ENCODE measurements at places on chromosomes 2 and 18.

- DNase-seq, result no peak
Measured at GRCh38 chr2:15675456-15676195, 84.0 kb downstream of the DDX1 start.

- DNase-seq, result no peak
Measured at GRCh38 chr2:79453918-79454317, 58.9 kb upstream of the CTNNA2 start.

DNA sequence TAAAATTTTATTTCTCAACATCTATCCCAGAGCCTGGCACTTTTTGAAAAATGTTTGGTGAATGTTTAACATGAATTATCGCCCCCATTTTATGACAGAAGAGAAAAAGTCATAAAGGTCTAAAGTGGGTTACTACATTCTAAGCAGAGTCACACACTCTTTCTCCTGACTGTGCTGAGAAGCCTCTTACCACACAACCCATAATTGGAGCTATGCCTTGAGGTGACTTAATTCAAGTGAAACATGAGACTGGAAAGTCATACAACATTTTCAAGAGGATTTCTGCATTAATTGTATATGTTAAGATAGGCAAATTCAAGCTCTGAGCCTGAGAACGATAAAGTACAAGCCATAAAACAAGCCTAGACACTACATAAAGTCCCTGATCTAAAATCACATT lies 3.1 kb upstream of the DSEL start:
- DNase-seq, result no peak

GRCh38 chr2:171995586-171995985 lies 4.2 kb upstream of the METAP1D start:
- no peak for DNase-seq

DNA sequence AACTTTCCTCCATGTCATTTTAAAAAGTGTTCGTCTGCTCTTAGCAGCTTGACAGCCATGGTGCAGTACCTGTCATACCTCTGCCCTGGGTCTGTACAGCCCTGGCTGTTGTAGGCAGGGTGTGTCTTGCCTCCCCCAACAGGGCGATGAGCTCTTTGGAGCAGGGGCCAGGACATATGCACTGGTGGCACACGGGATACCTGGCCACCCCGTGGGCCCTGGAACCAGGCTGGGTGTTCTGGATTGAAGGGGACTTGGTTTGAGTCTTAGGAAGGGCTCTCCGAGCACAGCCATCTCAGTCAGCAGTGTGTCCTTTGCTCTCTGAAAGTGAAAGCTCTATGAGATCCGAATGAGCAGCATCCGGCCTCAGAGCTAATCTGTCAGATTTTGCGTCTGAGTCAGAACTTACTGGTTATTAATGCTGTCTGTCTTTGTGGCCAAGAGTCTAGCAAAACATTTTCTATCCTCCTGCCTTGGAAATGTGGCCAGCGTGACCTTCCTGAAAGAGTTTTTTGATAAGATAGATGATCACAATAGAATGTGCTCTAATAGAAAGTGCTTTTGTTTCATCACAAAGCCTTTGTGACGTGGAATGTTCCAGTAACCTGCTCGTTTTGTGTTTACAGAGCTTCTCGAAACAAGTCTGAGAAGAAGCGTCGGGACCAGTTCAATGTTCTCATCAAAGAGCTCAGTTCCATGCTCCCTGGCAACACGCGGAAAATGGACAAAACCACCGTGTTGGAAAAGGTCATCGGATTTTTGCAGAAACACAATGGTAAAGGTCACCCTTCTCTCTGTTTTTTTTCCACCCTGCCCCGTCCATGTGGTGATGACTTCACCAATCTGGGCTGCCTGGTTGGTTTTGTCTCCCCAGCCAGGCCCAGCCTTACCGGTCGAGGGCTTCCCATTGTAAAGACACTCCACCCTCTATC lies 77.3 kb upstream of the RPL31 start:
- DNase-seq, result no peak

DNA sequence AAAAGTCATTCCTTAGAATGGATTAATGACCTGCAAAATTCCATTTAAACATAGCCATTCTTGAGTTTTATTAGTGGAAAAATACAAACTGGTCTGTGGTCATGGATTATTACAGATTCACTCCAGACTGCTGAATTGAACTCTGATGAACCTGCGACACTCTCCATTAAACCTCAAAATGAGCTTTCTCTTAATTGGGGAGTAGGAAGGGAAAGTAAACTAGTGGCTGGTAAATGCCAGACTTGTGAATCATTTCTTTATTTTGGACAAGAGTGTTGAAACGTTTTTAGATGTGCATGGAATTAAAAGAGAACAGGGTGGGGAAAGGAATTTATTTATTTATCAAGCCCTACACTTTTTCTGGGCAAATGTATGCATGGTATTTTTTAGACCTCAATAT lies 321.2 kb upstream of the FANCL start:
- DNase-seq, result no peak

DNA sequence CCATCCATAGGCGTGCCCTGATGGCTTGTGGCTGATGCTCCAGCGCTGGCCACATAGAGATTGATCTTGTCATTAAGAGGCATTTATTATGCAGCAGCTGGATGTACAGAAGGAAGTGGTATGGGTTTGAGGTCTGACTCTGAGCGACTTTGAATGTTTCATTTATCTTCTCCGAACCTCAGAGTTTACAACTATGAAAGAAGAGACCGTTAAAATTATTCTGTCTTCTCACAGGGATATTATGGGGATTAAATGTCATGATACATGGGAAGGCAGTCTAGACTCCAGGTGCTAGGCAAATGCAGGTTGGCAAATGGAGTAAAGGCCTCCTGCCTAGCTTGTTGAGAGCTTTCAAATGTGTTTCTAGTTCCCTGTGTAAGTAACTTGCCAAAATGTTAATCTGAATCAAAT lies 30.3 kb downstream of the MOGAT1 start:
- no peak for DNase-seq

DNA sequence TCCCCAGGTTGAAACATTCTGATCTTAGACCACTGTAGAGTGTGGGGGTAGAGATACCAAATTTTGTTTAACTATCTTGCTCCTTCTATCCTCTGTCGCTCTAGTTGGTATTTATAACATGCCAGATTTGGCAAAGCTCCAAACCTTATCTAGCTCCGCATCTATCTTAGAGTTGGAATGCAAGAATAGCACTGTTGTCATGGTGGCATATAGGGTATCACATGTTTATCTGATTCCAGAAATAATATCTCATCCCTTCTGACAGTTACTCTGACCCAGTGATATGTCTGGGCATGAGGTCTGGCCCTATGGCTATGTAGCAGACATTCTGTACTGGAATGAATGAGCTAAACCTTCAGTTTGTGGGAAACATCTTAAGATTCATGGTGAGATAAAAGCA lies 51.7 kb downstream of the CABYR start:
- no peak for DNase-seq

DNA sequence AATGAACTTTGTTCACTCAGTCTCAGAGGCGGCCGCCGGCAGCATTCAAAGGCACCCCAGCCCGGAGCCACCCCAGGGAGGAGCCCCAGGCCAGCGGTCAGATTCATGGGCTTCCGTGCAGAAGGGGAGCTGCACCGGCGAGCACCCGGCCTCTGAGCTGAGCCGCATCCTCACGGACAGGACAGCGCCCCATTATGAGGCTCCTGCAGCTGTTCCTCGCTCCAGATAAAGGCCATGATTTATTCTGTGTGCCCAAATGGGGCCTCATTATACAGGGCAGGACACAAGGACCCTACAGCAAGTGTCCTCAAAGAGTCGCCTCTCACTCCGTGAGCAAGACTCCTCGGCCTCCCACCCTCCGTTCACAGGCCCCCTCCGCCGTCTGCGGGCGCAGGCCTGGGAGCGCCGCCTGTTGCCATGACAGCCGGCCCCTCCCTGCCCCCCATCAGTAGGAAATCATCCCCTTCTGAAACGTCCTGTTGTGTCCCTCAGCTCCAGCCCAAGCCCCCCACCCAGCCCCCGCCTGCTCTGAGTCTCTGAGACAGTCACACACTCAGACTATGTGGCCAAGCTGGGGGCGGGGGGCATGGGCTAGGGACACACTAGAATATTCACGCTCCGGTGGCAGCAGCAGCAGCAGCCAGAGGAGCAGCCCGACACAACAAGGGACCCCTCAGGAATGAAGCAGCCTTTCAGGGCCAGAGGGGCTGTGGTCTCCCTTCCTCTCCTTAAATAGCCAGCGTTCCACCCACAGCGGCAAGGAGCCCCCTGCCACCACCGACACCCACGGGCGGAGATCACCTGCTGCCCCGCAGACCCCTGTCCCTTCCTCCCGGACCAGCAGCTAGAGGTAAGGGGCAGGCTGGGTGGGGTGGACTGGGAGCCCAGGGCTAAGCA lies at the start of gene GPR17:
Gene GPR17 (plus strand): TSS at position 759 of the 897 bp plus-strand sequence. CDS start 4,583 bp downstream, outside the sequence.
- no peak for DNase-seq

- DNase-seq, result no peak
Measured at GRCh38 chr2:74740741-74741431, 86.8 kb downstream of the SEMA4F start.

DNA sequence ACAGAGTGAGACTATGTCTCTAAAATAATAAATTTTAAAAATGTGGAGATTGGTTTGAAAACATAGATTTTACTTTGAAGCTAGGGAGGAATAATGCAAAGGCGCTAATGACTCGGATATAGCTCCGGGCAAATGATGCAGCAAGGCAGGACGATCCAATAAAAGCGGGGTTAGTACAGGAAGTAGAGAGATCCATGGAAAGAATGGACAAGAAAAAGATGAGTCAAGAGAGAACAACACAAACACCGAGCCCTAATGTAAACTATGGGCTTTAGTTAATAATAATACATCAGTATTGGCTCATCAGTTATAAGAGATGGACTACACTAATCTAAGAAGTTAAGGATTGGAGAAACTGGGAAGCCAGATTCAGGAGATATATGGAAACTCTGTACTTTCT lies 74.5 kb downstream of the QPCT start:
- no peak for DNase-seq

- no peak for DNase-seq
Measured at GRCh38 chr18:37362158-37362890, 203.3 kb downstream of the CELF4 start.

GRCh38 chr2:24930768-24931167 lies 10.7 kb upstream of the ADCY3 start:
- DNase-seq, result no peak

GRCh38 chr18:79948719-79949411 lies 2.6 kb downstream of the SLC66A2 start:
- no peak for DNase-seq

DNA sequence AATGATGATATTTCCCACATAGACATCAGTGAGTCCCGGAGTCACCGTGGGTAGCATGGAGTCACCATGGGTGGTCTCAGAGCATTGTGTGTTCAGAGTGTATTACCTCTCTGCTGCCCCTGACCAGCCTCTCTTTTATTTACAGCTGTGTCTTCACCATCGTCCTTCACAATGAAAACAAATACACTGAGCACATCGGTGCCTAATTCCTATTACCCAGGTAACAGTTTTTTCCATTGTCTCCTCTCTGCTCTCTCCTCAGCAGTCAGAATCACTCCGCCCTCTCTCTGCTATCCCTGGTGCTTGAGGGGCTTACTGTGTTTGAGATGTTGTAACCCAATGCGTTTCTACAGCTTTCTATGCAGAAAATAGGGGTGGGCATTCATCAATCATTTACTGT lies 361.5 kb upstream of the RAB12 start:
- DNase-seq, result no peak

DNA sequence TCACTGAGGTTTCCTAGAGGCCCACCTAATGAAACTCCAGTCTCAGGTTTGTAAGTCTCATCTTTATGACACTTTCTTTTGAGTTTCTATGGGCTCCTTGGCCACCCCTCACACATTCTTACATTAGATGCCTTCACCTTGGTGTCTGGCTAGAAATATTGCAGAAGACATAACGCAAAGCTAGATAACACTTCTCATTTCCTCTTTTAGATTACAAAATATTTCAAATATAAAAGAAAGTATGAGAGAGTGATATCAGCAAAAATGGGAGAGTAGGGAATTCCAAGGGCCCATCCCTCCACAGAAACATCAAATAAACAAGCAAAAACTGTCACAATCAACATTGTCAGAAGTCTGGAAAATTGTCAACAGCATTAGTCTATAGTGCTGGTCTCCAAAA lies 43.3 kb upstream of the ZCCHC2 start:
- DNase-seq, result no peak

DNA sequence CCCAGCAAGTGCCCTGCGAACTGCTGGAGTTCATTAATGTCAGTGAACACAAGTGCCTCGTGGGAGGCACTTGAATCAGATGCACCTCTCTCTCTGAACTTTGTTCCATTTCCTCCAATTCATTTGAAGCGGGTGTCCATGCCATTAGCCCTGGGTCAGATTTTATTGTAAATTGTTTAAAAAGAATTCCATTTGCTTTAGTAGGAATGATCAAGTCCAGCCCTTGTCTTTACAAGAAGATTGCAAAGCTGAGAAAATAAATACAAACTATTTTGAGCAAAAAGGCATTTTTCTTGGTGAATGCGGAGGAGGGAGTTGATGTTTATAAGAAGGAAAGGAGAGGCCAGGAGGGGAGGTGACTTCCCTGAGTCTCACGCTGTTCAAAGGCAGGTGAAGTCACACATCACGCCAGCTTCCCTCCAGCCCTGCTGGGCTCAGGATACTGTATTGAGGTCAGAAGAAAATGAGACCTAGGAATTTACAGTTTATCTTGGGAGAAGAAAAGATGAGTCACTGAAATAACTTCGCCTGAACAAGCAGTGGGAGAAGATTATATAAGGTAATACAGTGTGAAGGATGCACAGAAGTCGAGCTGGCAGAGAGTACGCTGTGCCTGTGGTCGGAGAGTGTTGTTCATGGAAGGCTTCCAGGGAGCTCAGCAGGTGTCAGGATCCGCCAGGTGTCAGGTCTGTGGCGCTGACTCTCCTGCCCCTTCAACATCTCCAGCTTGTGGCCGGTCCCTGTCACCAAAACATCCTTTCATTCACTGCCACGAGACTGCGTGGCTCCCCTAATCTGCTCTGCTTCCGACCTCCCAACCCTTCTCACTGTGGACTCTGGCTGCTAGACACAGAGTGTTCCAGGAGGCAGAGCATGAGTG lies 36.5 kb downstream of the EFR3B start:
- no peak for DNase-seq

DNA sequence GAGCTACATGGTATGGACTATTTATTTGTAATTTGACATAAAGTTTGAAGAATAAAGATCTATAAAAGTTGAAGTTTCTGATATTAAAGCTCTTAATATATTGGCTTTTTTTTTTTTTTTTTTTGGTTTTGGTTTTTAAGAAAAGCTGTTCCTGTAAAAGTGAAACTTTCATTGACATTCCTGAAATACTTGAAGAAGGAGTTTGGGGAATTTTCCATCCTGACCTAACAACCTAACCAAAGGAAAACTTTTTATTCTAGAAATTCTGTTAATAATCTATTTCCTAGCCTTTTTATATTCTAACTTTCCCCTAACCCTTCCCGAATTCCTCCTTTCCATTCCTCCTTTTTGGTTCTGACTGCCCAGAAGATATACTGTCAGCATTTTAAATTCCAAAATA lies 83.7 kb downstream of the ACSL3 start:
- no peak for DNase-seq

DNA sequence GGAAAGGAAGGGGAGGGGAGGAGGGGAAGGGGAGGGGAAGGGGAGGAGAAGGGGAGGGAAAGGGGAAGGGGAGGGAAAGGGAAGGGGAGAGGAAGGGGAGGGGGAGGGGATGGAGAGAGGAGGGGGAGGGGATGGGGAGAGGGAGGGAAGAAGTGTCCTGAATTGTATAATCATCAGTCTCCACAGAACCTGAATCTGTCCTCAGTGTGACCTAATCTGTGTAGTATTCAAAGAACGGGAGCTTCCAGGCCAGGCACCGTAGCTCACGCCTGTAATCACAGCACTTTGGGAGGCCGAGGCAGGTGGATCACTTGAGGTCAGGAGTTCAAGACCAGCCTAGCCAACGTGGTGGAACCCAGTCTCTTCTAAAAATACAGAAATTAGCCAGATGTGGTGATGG lies 41.1 kb upstream of the CCDC150 start:
- DNase-seq, result no peak

Measured in hematopoietic multipotent progenitor cell treated with erythropoietin and hydrocortisone succinate and interleukin-3 and kit ligand, for 15 days (in vitro differentiated cells).